Keratinocyte (primary cell): ENCODE measurements at places on chromosomes 11 and 22. TPM values are rescaled to one million over a fixed set of nuclear protein-coding genes. Genes with fewer than 3 reads are reported as not detected.

DNA sequence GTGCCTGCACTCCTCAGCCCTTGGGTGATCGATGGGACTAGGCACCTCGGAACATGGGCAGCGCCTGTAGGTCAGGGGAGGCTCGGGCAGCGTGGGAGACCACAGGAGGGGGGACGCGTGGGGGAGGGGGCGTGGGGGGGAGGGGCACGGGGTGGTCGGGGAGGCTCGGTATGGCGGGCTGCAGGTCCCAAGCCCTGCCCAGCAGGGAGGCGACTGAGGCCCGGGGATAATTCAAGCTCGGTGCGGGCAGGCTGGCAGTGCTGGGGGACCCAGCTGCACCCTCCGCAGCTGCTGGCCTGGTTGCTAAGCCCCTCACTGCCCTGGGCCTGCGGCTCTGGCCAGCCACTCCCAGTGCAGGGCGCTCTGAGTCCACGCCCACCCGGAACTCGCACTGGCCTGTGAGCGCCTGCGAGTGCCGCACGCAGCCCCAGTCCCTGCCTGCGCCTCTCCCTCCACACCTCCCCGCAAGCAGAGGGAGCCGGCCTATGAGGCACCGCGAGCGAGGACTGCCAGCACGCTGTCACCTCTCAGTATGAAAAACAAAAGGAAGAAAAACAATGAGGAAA, 1698.3 kb upstream of the RAG2 start:
- no peaks in the 10 kb centered on the region for H3K36me3 ChIP-seq
- no peak overlapping the region for H3K27ac ChIP-seq
- no peak for DNase-seq
- H3K27me3 ChIP-seq = no peaks in the 10 kb centered on the region
- no peaks in the 10 kb centered on the region for H3K4me1 ChIP-seq

GRCh38 chr11:123083623-123084029, 21.7 kb upstream of the HSPA8 start:
- H3K4me1 ChIP-seq = peaks cover 9% of the 10 kb centered on the region
- no peak overlapping the region for H3K4me3 ChIP-seq
- peak overlapping the region; percentile 61 for H3K27ac ChIP-seq
- no peak for DNase-seq
- H3K27me3 ChIP-seq = no peaks in the 10 kb centered on the region

The HTR3B gene
- polyA plus RNA-seq = not detected in 3 replicates

DNA sequence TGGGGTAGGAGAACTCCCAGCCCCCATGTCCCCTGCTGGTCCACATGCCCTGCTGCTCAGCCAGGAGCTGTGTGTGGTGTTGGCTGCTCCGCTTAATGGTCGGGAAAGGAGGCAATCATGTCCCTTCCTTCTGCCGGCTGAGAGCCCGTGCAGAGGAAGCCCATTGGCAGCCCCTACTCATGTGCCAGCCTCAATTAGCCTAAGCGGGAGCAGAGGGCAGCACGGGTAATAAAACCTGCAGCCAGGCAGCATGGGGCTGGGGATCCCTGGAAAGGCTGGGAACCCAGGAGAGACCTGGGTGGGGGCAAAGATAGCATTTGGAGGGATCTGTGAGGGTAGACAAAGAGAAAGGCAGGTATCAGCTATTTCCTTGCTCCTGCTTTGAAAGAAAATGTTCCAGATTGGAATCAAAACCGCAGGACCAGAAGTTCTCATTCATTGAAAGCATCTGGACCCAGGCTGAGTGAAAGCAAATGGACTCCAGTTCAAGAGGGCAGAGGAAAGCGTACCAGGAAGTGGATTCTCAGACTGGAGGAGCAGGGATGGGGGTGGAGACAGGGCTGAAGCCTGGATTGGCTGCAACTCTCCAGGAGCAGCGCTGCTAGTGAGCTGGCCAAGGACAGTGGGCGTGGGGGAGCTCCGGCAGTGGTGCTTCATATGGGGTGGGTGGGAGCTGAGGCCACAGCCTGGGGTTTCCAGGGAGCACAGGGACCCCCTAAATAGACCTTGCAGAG, 103.4 kb upstream of the NECTIN1 start:
- H3K27me3 ChIP-seq = peaks cover 40% of the 10 kb centered on the region
- H3K4me1 ChIP-seq = no peaks in the 10 kb centered on the region
- H3K4me3 ChIP-seq = no peak overlapping the region
- no peak for DNase-seq

DNA sequence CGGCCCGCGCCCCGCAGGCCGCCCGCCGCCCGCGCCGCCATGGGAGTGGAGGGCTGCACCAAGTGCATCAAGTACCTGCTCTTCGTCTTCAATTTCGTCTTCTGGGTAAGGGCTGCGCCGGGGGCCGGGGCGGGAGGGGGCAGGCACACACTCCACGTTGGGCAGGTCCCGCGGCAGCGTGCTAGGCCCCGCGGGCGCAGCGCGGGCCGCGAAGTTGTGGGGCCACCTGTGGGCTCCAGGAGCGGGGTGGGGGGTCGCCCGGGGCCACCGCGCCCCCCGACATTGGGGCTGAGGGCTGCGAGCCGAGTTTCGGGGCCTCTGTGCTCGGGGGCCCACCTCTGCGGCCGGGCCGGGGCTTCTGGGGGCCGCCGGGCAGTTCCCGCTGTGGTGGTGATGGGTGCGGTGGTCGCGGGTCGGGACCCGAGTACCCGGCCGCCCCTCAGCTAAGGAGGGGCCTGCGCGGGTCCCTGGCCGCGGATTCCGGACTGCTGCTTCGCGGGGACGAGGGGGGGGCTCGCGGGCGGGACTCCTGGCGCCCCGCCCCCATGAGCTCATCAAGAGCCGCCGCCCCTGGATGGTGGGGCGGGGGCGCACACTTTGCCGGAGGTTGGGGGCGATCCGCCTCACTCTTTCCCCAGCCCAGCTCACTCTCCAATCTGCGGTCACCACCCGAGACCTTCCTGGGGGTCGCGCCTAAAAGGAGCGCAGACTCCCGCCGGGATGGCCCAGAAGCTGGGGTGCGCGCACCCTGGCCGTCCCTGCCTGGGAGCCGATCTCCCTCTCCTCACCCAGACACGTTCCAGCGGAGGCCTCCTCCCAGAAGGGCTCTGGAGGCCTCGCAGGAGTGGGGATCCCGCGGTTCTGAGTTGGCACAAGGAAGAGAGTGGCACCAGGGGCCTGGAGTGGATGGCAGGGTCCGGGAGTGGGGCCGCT, 667 bp downstream of the CD81 start:
- H3K27me3 ChIP-seq = no peaks in the 10 kb centered on the region
- no peak for DNase-seq
- peaks cover 33% of the 10 kb centered on the region for H3K4me1 ChIP-seq
- peaks cover 6% of the 10 kb centered on the region for H3K36me3 ChIP-seq

GRCh38 chr22:46237453-46238124, 12.5 kb downstream of the CDPF1 start:
- H3K36me3 ChIP-seq = no peaks in the 10 kb centered on the region
- no peak overlapping the region for H3K4me3 ChIP-seq
- DNase-seq = no peak

GRCh38 chr11:14967581-14968243, 4.4 kb downstream of the CALCA start:
- no peaks in the 10 kb centered on the region for H3K36me3 ChIP-seq
- H3K27me3 ChIP-seq = peaks cover 44% of the 10 kb centered on the region
- peaks cover 3% of the 10 kb centered on the region for H3K4me1 ChIP-seq
- no peak overlapping the region for H3K4me3 ChIP-seq
- no peak overlapping the region for H3K27ac ChIP-seq

The PRDM11 gene
- 2.1 to 2.7 TPM (median 2.5 TPM) in 3 replicates for polyA plus RNA-seq

DNA sequence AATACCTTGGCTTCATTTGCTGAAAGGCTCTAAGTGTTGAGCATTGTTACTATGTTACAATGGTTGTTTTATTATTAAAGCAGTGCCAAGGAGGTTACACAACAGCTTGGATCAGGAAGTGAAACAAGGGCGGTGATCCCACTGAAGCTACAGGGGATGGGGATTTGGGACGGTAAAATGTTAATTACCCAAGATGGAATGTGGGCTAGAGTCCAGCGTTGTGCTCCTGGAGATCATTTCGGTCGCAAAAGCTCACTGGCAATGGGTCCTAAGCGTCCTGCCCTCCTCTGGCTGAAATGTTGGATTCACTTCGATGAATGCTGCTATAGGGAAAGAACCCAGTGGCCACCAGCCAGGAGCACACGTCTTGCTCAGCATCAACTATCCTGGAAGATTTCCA, 48.3 kb downstream of the FAM83F start:
- H3K27ac ChIP-seq = no peak overlapping the region
- H3K4me1 ChIP-seq = peaks cover 33% of the 10 kb centered on the region
- H3K27me3 ChIP-seq = no peaks in the 10 kb centered on the region
- peak overlapping the region; percentile 87 for H3K4me3 ChIP-seq

- no peak overlapping the region for H3K27ac ChIP-seq
- DNase-seq = no peak
- no peaks in the 10 kb centered on the region for H3K27me3 ChIP-seq
- H3K4me1 ChIP-seq = peaks cover 3% of the 10 kb centered on the region
- H3K36me3 ChIP-seq = peaks cover 9% of the 10 kb centered on the region
These were observed 37.6 kb downstream of the TRMU start for GRCh38 chr22:46373159-46373558.

DNA sequence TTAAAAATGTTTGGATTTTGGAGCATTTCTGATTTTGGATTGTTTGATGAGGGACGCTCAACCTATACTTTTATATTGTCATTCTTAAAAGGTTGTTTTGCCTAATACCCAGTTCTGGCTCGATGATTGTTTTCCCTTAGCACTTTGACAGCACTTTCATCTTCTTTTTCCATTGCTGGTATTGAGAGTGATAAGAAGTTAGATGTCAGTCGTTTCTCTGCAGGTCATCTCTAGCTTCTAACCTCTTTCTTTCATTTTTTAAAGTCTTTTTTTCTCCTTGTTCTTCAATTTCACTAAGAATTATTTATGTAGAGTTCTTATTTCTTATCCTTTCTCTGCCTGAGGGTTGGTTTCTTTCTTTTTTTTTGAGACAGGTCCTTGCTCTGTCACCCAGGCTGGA, 18.8 kb downstream of the PPP6R3 start:
- H3K4me1 ChIP-seq = no peaks in the 10 kb centered on the region
- H3K4me3 ChIP-seq = no peak overlapping the region
- DNase-seq = no peak
- H3K36me3 ChIP-seq = no peaks in the 10 kb centered on the region

- peaks cover 8% of the 10 kb centered on the region for H3K36me3 ChIP-seq
- H3K27me3 ChIP-seq = no peaks in the 10 kb centered on the region
- H3K4me1 ChIP-seq = peaks cover 9% of the 10 kb centered on the region
- no peak overlapping the region for H3K4me3 ChIP-seq
- no peak for DNase-seq
These were observed 83.0 kb downstream of the TRAF6 start for GRCh38 chr11:36427079-36427478.

The ARHGEF17 gene
- polyA plus RNA-seq = 4.2 to 6.4 TPM (median 5.1 TPM) in 3 replicates

GRCh38 chr22:50569041-50569459, 6.3 kb upstream of the SYCE3 start:
- DNase-seq = no peak
- H3K27ac ChIP-seq = no peak overlapping the region
- no peak overlapping the region for H3K4me3 ChIP-seq
- peaks cover 16% of the 10 kb centered on the region for H3K36me3 ChIP-seq
- H3K4me1 ChIP-seq = no peaks in the 10 kb centered on the region

- no peaks in the 10 kb centered on the region for H3K27me3 ChIP-seq
- no peak overlapping the region for H3K4me3 ChIP-seq
- H3K4me1 ChIP-seq = peaks cover 25% of the 10 kb centered on the region
- DNase-seq = no peak
- H3K27ac ChIP-seq = peak overlapping the region; percentile 79
These were observed 5.2 kb downstream of the TMEM134 start for GRCh38 chr11:67463680-67464410.

The C11orf24 gene
- polyA plus RNA-seq = 28.4 to 32.8 TPM (median 32.2 TPM) in 3 replicates

The MLC1 gene
- not detected in 3 replicates for polyA plus RNA-seq

- DNase-seq = no peak
- no peak overlapping the region for H3K4me3 ChIP-seq
- H3K27ac ChIP-seq = no peak overlapping the region
- no peaks in the 10 kb centered on the region for H3K36me3 ChIP-seq
- no peaks in the 10 kb centered on the region for H3K4me1 ChIP-seq
These were observed 1173.2 kb downstream of the BRD1 start for GRCh38 chr22:48654492-48654891.

DNA sequence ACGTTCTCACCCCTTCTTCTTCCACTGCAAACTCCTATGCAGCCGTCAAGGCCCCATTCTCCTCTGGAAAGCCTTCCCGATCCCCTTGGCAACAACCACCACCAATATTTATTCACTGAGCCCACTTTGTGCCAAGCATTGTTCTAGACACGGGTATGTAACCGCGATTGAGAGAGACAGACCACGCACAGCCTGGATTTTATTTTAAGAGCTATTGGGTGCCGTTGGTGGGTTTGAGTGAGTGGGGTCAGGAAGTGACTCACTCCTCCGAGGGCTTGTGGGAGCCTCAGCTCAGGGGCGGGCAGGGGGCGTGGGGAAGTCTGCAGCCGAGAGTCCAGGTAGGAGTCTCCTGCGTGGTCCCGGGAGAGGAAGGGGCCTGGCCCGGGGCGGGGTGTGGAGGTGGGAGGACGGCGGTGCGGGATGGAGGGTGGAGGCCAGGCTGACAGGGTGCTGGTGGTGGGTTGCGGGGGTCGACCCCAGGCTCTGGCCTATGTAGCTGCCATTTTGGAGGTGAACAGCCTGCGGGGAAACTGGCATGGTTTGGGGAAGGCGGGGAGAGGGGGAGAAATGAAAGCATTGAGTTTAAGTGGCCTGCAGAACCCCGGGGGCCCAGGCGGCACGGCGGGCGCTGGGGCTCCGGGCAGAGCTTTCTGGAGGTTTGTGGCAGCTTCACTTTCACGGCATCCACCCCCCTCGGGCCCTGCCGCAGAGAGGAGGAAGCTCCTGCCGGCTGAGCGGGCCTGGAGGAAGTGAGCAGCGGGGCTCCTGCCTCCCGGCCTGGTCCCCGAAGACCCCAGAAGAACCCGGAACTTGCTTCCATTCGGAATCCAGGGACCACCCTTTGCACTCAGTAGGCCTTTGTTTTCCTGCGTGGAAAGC, 547 bp downstream of the PARVG start:
- peaks cover 30% of the 10 kb centered on the region for H3K27me3 ChIP-seq
- no peaks in the 10 kb centered on the region for H3K4me1 ChIP-seq
- no peak overlapping the region for H3K27ac ChIP-seq
- no peaks in the 10 kb centered on the region for H3K36me3 ChIP-seq

DNA sequence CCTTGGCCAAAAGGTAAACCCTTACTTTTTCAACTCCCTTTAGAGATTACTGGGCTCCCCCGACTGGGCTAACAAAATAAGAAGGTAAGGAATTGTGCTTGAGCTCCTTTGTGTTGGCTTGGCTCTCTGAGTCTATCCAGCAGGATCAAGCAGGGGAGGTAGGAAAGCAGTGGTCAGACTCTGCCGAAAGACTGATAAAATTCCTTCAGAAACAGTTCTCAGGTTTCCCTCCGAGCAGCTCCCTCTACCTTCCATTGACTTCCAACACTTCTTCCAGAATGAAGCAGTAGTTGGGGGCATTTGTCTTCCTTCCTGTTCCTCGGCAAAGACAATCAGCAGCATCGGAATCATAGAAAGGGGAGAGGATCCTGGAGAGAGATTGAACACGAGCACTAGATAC, 16.1 kb upstream of the CARD18 start:
- no peaks in the 10 kb centered on the region for H3K27me3 ChIP-seq
- H3K36me3 ChIP-seq = no peaks in the 10 kb centered on the region
- no peak for DNase-seq
- no peak overlapping the region for H3K27ac ChIP-seq
- no peak overlapping the region for H3K4me3 ChIP-seq
